Activated CD8-positive, alpha-beta memory T cell treated with anti-CD3 and anti-CD28 coated beads for 24 hours (primary cell): ENCODE measurements at places on chromosomes 2 and 18.
A peak's percentile ranks its signal among the peaks of the same experiment; 100 is the strongest.

- no peak for DNase-seq
Observed at GRCh38 chr2:29323301-29323700, 208.1 kb downstream of the CLIP4 start.

GRCh38 chr2:167293943-167294775 is 405.9 kb downstream of the XIRP2 start:
- DNase-seq: peak; percentile 53

GRCh38 chr2:226403369-226403768 is 396.3 kb downstream of the IRS1 start:
- no peak for DNase-seq

DNA sequence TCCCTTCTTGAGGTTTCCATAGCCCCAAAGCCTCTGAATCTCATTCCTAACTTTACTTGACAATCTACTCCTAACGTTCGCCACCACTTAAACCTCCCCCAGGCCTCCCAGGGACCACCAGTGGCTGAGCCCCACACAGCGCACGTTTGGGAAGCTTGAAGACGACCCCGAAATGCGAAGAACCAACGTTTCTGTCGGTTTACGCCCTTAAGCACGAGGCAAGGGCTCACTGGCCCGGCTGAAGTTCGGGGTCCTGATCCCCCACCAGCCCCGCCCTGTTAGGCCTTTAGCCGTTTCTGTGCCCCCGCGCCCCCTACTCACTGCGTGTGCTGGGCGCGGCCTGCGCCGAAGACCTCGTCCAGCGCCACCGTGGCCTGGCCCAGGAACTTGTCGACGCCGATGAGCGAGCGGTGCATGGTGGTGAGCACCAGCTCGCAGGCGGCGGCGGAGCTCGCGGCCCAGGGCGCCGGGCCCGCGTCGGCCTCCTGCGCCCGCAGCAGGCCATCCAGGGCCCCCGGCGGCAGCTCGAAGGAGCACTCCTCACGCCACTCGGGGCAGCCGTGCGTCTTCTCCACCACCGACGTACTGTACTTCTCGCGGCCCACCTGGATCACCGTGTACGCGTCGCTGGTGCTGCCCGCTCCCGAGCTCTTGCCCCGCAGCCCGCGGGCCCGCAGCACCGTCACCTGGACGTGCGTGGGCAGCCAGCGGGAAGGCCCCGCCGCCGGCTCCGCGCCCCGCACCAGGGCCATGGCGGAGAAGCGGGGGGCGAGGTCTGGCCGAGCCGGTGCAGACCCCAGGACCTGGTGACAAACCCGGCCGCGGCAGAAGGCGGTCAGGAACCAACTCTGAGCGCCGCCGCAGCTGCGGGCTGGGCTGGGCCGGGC is 479 bp downstream of the RAB11FIP5 start:
- no peak for DNase-seq

DNA sequence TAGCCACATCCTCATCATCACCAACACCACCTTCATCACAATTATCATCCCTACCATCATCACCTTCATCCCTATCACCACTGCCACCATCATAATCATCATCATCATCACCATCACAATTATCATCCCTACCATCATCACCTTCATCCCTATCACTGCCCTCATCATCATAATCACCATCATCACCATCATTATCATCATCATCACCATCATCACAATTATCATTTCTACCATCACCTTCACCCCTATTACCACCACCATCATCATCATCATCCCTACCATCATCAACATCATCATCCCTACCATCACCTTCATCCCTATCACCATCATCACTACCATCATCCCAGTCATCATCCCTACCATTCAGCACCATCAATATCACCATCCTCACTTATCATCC is 140.5 kb downstream of the LOXHD1 start:
- DNase-seq: no peak

GRCh38 chr18:79558196-79558932 is 121.2 kb upstream of the CTDP1 start:
- no peak for DNase-seq

DNA sequence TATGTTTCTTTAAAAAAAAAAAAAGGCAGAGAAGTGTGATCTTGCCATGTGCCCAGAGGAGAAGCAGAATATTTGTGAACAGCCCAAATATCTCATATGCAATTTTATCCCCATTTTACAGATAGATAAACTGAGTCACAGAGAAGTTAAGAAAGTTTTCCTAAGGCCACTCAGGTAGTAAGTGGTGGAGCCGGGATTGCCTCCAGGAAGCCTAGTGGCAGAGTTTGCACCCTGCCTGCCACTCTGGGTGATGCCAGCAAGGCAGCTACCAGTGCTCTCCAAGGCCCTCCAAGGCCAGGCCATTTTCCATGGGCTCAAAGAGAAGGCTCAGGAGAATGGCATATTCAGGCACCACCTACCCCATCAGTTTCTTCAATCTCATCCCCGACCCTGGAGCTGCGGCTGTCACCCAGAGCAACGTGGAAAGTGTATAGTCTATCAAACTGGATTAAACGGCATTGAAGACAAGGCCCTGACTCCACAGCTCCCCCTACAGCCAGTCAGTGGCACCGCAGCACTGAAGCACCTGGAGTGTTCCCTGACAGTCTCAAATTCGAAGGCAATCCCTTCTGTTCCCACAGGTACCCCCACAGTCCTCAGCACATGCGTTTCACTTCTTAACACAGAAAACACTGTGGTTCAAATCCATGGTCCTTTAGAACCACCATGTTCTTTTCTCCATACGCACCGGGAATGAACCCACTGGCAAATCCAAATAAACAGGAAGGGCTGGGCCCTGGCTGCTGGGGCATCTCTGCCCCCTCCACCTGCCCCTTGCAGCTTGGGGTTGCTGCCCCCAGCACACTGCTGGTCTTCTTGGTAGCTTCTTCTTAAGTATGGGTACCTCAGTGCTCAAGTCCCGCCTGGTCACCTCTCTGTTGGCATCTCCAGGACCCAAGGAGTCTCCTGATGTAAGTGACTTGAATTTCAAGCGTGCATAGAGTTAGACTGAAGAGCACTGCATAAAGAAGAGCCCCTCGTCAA is 175.3 kb downstream of the INHBB start:
- DNase-seq: peak; percentile 59

DNA sequence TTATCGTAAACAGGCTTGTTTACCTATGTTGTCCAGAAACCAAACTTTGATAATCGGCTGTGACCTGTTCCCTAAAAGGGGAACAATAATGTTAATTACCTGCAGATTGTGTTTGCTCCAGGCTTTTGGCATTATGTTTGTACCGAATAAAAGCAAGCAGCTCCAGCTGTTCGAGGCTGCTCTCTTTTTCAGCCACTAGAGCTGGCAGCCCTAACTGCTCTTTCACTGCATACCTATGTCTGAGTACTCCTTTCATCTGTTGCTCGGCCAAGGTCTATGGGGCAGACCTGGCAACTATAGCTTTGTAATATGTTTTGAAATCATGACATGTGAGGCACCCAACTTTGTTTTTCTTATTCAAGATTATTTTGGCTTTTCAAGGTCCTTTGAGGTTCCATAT is 77.8 kb upstream of the EHBP1 start:
- DNase-seq: no peak

- DNase-seq: no peak
Observed at GRCh38 chr18:48808476-48808875, 142.3 kb downstream of the SMAD7 start.

GRCh38 chr2:187264612-187265011 is 183.4 kb downstream of the CALCRL start:
- no peak for DNase-seq

- peak; percentile 64 for DNase-seq
Observed at GRCh38 chr2:190627448-190628412, 21.2 kb upstream of the NAB1 start.
